Activated CD8-positive, alpha-beta memory T cell treated with anti-CD3 and anti-CD28 coated beads for 1 hour (primary cell): ENCODE measurements at places on chromosomes 12 and 14.

DNA sequence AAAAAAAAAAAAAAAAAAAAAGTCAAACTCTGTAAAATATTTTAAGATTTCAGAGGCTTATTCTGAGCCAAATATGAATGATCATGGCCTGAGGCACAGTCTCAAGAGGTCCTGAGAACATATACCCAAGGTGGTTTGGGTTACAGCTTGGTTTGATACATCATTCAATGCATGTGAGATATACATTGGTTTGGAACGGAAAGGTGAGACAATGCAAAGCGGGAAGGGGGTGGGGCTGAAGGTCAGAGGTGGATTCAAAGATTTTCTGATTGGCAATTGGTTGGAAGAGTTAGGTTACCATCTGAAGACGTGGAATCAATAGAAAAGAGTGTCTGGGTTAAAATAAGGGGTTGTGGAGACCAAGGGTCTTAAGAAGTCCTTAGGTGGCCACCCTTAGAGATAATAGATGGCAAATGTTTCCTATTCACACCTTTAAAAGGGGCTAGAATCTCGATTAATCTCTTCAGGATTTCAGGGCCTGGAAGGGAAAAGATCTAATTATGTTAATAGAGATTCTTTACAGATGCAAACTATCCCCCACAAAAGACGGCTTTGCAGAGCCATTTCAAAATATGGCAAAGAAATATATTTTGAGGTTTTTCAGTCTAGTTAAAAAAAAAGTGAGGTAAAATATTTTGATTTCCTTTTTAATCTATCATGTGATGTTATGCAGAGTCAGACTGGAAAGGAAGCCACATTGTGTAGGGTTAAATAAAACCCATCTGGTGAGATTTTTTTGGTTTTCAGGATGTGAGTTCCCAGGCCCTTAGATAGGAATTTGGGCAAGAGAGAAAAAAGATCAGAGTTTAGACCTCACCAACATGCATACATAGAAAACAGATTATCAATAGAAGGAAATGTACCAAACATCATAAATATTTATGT is 173.8 kb upstream of the CNOT2 start:
- DNase-seq = no peak

DNA sequence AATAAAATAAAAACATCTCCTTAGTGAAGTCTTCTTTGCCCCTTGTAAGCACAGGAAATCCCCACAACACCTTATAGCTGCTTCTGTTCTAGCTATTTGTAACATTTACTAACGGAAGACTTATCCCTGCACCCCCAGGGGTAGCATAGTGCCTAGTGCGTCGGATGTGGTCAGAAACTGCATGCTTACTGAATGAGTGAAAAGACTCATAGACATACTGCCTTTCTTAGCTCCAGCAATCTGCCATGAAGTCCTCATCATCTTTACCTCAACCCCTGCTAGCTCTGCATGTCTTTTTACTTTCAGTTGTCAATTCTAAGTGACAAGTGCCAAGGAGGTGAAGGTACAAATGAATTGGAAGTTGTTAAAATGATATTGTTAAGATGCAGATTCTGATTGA is 12.9 kb downstream of the RIOX1 start:
- no peak for DNase-seq

DNA sequence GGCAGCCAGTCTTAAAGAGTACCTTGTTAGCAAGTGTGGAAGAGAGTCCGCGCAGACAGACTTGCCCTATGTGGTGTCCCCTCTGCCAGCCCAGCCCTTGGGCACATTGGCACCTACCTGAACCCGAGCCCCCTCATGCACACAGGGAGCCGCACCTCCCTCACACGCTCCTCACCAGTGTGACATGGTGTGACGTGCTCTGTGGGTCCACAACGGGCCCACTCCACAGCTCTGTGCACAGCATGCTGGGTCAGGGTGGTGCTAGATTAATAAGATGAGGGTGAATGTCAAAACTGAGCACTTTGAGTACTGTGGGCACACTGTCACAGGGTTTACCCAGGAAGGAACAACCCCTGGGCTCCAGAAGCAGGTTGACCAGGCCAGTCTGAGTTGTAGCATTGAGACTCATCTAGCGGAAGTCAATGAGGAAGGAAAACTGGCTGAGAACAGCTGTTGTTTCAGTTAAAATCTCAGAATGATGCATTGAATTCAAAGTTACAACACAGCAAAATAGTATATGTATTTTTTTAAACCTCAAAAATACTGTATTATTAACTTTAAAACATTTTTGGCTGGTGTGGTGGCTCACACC is 53.4 kb upstream of the AMN start:
- DNase-seq = no peak

DNA sequence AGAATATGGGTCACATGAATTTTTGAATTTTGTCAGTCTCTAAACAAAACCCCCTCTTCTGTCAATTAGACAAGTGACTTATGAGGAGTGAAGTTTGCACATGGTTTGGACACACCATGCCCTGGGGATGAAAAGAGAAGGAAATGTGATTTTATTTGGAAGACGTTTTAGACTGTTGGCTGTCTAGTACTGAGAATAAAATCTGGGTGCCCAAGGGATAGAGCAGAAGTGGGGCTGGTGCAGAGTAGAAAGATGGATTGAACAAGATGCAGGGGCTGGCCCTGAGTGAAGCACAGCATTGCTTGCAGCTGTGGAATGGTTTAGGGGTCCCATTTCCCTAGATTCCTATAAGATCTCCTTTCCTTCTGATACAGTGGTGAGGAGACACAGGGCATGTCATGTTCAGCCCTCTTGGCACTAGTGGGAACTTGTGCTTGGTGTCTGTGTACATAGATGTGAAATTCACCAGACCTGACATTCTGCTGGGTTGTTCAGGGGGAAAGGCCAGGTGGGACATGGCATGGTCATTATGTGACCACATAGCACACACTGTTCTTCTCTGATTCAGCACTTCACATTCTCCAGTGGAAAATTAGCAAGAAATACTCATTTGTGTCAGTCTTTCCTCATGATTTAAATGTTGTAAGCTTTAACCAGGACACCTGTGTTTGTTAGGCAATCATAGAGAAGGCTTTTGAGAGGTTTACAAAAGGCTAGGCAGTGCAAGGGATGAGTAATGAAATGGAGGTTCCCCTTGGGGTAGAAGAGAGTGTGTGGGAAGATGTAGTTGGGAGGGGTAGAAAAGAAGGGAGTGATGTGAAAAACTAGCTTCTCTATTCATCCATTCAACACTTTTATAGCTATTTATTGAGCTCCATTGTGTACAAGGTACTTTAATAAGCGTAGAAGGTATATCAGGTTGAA is 202.3 kb upstream of the IGF1 start:
- DNase-seq = no peak

- no peak for DNase-seq
Measured at GRCh38 chr12:50786498-50787231, 22.8 kb downstream of the ATF1 start.

GRCh38 chr14:36517242-36518030 is 2.6 kb downstream of the NKX2-1 start:
- no peak for DNase-seq
